Stimulated activated CD8-positive, alpha-beta memory T cell treated with anti-CD3 and anti-CD28 coated beads, Interleukin-4, amount 100 ng/mL, for 4 hours (primary cell): ENCODE measurements at places on chromosomes 16 and 17.

DNA sequence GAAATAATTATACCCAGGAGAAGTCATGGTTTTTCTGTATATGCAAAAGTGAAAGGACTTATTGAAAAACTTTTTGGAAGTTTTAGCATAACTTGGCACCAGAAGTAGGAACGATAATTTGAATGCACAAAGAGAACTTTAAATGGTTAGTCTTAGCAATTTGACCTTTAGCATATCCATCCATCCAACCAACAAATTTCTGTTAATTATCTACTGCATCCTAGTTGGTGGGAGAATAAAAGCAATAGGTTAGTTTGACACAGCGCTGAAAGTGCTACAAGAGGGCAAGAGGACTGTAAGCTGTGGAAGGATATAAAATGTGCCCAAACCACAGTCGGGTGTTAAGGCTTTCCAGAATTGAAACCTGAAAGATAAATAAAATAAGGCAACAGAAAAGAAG lies 17.6 kb downstream of the SPAG9 start:
- DNase-seq, result no peak

DNA sequence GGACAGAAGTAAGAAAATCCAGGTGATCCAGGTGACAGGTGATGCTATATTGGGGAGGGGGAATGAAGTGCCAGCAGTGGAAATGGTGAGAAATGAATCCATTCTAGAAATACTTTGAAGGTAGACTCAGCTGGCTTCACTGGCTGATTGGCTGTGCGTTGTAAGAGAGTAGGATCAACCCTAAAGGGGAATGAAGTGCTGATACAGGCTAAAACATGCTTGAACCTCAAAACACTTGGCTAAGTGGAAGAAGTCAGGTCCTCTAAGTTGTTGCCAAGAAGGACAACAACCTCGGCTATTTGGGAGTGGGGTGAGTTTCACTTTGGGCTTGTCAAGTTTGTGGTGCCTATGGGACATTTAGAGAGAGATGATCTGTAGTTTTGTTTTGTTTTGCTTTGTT lies 24.1 kb upstream of the SCNN1B start:
- DNase-seq, result no peak

DNA sequence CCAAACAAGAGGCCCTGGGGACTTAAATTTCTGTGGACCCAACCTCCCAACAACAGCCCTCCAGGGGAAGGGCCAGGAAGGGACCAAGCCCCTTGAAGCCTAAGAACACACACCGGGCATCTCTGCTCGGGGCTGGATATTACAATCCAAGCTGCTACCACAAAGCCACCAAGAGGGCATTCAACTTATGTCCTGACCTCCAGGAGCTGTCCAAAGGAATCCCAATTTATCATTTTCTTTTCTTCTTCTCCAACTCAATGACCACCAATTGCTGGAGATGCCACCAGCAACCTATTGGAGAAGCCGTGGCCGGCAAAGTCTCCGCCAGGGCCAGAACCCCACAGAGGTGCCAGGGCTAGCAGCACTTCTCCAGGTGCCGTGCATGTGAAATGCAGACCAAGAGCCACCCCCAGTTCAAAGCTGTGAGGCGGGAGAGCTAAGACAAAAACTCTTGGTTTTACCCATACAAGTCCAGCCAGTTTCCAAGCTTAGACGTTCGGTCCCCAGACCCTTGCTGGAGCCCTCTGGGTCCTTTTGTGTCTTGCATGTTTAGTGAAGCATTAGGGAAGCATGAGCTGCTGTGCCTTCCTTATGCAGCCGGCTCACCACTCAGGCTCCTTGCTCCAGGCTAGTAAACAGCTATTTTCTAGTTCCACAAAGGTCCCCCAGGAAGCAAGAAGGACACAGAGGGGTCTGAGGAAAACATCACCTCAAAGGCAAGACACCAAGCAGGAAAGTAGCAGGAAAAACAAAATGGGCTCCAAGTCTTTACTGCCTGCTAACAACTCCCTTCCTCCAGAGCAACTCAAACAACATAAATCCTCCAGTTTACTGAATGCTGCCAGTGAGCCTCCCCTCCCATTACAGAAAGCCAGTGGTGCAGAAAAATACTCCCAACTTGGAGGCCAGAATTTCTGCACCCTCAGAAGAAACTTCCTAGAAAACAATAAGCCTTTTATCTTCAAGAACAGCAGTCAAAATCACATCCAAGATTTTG lies 3.2 kb downstream of the PITPNA start:
- DNase-seq, result no peak

DNA sequence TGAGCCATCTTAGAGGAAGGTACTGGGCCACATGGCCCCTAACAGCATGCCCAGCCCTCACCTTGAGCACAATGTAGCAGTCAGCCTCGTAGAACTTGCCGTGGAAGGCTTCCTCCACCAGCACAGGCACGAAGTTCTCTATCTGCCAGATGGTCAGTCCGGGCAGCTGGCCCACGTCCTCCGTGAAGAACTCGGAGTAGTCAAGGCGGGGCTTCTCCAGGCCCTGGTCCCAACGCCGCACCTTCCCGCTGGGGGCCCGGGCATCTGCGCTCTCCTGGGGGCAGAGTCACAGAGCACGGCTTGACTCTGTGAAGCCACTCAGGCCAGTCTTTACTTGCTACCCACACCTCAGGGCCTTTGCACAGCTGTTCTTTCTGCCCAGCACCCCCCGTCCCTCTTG lies 7.3 kb downstream of the FLII start:
- DNase-seq, result no peak

DNA sequence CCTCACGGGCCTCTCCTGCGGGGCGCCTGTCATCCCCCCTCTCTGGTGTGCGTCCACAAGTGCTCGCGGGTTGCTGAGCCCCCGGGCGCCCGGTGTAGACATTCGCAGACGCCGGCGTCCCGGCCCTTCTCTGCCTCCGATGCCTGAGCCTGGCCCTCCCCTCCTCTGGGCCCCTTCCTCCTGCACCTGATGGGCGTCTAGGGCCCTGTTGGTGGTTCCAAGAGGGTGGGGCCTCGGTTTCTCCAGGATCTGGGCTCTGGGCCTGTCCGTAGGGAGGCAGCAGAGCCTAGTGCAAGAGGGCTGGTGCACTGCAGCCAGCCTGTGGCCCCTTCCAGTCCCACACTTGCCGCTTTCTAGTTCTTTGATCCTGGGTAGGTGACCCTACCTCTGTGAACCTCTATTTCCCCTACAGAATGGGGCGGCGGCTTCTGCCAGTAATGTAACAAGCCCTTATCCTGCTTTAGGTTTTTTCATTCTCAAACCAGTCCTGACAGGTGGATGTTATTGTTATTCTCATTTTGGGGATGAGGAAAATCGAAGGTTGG lies 623 bp downstream of the E4F1 start:
- DNase-seq, result no peak

GRCh38 chr17:62392908-62393307 lies 12.6 kb downstream of the EFCAB3 start:
- DNase-seq, result no peak

DNA sequence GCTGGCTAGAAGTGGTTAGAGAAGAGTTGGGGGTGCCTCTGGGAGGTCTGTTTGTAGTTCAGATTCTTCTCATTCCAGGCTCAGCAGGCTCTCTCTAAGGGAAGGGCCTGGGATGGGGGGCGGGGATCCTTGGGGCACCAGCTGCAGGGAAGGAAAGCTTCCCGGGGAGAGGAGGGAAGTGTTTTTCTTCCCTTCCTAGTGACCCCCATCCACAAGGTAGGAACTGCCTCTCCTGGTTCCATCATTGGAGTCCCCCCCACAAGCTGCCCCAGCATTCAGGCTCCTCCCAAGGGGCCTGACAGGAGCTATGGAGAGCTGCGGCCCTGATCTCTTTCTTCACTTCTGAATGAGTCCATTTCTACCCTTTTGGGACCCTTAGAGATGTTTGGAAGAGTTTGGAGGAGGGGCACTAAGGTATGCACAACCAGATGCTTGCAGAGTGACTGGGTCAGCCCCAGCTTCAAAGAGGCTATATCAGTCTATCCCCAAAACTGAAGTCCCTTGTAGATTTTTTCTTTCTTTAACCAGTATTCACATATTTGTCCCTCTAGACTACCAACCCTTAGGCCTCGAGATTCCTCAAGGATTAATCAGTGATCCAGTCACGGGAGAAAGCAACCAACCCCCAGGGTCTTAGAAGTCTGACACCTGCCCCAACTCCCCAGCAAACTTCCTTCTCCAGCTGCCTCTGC lies 13.9 kb upstream of the FZD2 start:
- DNase-seq, result no peak

- no peak for DNase-seq
These were observed 85.7 kb upstream of the HS3ST2 start for GRCh38 chr16:22728167-22728836.

DNA sequence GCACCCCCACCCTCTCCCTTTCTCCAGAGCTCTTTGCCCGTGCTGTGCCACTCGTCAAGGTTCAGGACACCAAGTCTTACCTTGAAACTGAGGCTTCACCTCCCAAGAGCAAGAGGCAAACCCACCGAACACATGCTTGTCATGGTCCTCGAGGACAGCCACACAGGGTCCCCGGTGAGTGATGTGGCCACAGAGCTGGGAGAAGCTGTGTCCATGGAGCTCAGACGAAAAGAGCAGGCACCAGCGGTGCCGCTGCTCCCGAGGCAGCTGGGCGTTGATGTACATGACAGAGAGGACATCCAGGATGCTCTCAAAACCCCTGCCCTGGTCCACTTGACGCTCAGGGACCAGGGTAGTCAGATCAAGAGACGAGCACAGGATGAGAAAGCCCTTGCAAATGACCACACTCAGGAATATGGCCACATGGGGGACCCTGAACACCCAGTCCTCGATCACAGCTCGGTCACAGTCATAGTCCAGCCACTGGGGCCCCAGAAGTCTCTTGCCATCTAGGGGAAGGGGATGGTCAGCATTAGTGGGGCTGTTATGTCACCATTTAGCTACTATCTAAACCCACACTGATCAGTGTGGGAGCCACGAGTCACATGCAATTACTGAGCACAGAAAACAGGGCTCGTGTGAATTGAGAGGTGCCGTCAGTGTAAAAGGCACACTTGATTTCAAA lies 17.8 kb downstream of the MEAK7 start:
- DNase-seq, result no peak

DNA sequence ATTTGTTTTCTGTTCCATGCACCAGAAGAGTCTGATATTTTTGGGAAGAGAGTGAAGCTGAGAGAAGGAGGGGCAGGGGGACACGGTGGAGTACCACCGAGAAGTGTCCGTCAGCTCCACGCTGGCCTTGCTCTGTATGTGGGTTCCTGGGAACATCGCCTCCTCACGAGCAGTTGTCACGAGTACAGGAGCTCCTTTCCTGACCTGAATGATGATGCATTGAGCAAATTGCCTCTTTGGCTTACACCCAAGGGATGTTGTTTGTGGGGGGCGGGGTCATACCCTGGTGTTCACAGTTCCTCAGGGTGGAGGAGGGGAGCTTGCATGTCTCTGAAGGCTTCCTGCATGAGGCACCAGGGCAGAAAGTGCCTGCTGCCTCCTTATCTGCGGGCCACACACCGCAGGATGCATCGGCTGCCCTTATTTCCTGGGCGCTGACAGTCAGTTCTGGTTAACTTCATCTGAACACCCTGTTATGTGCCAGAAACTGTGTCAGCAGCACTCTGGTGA lies 36.2 kb downstream of the RGS9 start:
- peak; percentile 38 for DNase-seq

- no peak for DNase-seq
These were observed 484.6 kb downstream of the KIF2B start for GRCh38 chr17:54307351-54307750.

DNA sequence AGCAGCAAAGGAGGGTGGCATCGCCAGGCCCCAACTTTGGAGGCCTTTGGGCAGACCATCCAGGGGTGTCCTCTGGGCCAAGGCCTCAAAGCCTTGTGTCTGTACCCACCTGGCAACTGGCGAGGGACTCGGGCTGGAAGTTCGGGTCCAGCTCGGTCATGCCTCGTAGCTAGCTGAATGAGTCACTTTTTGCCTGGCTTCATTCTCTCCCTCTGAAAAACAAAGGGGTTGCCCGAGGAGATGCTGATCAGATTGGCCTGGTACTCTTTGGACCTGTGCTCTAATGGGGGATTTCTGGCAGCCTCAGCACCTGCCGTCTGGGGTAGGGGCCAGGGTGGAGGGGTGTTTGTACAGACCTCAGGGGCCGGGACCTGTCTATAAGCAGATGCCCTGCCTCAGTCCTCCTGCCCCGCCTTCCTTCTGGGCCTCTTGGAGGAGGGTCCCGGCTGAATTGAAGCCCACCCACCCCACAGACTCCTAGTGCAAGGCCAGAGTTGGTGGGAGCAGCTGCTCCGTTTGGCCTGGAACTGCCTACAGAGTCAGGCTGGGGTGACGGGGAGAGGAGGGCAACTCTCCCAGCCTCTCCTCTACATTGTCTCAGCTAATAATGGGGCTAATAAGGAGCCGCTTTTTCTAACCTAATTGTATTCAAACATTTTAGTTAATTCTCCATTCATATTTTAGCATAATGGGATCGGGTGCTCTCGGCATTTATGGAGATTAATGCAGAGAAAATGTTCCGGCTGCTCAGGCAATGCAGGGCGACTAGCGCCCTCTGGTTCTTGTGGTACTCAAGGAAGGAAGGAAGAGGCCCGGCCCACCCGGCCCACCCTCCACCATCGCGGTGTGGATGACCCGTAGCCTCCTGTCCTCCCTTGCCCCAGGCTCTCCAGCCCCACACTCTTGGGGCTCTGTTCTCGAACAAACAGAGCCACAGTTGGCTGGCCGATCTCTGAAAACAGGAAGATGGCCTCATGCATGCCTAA lies 21.4 kb upstream of the ABCC3 start:
- no peak for DNase-seq

DNA sequence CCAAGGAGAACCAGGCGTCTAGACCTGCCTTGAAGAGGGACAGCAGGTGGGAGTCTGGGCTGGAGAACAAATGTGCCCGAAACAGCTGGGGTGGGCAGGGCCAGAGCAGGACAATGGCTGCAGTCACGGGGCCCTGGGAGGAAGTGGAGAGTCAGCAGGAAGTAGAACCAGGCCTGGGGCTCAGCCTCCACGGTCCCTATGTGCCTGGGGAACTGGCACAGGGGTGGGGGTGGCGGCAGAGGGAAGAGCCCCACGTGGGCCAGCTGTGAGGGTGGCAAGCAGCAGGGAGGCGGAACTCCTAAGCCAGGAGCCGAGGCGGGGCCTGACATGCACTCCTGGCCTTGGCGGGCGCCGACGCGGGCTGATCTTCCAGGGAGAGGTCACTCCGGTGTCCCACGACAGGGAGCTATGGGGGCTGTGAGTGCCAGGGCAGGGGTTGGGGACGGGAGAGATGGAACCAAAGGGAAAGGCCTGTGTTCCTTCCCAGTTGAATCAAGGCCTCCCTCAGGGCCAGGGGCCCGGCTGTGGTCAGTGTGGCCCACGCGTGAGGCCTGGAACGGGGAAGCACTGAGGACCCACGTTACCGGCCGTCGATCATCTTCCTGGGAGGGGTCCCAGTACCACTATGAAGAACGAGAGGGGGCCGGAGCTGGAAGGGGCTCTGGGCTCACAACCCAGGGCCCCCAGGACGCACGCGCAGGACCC lies 42.7 kb downstream of the TIMM22 start:
- no peak for DNase-seq

- DNase-seq, result no peak
These were observed at the start of gene KLHL10 for GRCh38 chr17:41837761-41838538. TSS of gene KLHL10 (plus strand) at chr17:41837825. CDS start at chr17:41837933, 108 bp downstream.

DNA sequence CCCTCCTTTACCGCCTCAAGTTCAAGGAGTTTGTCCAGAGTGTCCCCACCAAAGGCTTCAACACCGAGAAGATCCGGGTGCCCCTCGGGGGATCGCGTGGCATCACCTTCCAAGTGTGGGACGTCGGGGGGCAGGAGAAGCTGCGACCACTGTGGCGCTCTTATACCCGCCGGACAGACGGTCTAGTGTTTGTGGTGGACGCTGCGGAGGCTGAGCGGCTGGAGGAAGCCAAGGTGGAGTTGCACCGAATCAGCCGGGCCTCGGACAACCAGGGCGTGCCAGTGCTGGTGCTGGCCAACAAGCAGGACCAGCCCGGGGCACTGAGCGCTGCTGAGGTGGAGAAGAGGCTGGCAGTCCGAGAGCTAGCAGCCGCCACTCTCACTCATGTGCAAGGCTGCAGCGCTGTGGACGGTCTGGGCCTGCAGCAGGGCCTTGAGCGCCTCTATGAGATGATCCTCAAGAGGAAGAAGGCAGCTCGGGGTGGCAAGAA lies 1.1 kb downstream of the ARL4D start:
- DNase-seq, result no peak
